Inflammatory macrophage treated with lipopolysaccharide for 4 hours (primary cell): ENCODE measurements at places on chromosomes 2 and 18.

DNA sequence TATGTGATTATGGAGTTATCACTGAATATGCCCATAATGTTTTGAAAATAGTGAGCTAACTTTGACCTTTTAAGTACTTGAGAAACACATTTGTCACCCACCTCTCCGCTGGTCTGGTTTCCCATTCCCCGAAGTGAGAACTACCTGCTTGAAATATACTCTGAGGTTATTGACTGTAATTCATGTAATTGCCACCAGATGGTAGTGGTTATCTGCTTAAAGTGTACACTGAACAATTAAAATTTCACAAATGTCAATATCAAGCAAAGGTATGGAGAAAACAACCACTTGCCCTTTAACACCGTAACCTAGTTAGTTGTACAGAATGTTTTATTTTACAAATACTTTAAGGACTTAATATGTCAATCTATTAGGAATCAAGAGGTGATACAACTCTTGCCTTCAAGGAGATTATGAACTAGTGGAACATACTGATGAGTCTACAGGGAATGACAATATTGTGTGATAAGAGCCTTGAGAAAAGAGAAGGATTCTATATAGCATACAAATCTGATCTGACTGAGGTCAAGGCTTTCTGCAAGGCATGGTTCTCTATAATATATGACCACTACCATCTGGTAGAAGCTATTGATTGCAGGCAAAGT is 316.8 kb upstream of the KCNH7 start:
- DNase-seq: peak; percentile 17

GRCh38 chr2:209936106-209936666 is 66.3 kb upstream of the RPE start:
- DNase-seq: no peak

GRCh38 chr2:189347540-189347939 is 93.7 kb upstream of the WDR75 start:
- DNase-seq: peak; percentile 7

- DNase-seq: no peak
These were observed 237.2 kb upstream of the ETAA1 start for GRCh38 chr2:67159929-67160328.
